CD4-positive, alpha-beta T cell treated with Interleukin-2 at 100 ng/mL for 4 hours (primary cell): ENCODE measurements at places on chromosomes 6 and 20.

DNA sequence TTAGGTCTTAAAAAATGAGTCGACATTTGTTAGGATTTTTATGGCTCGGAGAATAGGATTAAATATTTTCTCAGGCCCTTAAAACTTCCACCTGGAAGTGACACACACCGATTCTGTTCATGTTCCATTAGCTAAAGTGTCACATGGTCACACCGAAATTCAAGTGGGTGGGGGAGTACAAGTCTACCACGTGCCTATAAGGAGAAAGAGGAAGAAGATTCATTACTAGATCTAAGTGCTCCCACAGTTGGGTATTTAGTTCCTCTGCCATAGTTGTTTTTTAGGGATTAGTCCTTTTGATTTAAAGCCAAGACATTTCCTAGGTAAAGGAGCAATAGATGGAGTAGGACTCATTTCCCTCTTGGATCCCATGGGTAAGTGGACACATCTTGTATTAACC is 4.9 kb upstream of the TOX2 start:
- no peak for DNase-seq

- DNase-seq = no peak
These were observed 23.7 kb upstream of the TSHZ2 start for GRCh38 chr20:52948491-52948890.

- DNase-seq = no peak
These were observed 9.7 kb downstream of the PNISR start for GRCh38 chr6:99415446-99415845.

GRCh38 chr20:57006411-57007170 is 259.9 kb downstream of the BMP7 start:
- DNase-seq = no peak

- no peak for DNase-seq
These were observed 25.4 kb upstream of the CCN2 start for GRCh38 chr6:131976545-131977061.

- no peak for DNase-seq
These were observed 123.3 kb downstream of the PXDC1 start for GRCh38 chr6:3627956-3628835.

DNA sequence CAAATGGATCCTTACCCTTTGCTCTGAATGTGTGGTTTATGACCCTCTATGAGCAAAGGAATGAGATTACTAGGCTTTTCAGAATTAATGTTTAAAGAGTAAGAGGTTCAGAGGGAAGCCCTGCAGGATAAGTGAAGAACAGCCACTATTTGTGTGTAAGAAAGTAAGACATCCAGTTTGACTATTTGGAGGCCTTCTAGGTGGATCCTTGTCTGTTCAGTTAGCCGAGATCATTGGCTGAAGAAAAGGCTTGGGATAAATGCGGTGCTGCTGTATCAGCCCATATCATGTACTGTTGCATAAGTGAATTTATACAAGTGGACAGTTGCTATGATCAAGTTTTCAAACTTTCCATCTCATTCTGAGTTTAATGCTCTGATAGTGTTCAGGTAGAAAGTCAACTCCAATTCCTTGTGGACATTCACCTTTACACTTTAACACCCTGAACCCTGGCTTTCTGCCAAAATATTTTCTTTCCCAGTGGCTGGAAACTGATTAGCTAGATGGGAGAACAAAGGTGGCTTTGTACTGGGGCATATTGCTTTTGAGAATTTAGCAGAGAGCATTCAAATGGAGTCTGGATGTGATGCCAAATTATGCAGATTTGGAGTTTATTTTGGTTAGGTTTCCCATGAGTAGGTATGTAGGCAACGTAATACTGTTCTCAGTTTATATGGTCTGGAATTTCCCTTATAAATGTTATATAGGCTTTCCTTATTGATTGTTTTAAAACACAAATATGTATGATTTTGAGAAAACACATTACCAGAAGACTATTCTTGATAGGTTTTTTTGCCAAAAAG is 15.0 kb downstream of the PARD6B start:
- no peak for DNase-seq

GRCh38 chr6:26556263-26557070 is 18.3 kb downstream of the HMGN4 start:
- no peak for DNase-seq

DNA sequence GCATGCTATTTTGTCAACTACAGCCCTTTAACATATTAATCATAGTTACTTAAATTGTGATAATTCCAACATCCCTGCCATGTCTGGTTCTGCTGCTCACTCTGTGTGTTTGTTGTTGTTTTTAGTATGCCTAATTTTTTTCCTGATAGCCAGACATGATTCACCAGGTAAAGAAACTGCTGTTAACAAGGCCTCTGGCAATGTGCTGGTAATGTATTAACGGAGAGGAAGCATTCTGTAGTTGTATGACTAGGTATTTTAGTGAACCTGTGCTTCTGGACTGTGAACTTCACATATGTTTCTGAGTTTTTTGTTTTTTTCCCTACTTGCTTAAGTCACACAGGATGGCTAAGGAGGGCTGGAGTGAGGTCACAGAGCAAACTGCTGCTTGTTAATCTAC is 4.8 kb downstream of the DYNLT2 start:
- no peak for DNase-seq

GRCh38 chr20:10794765-10795164 is 121.0 kb upstream of the JAG1 start:
- DNase-seq = no peak

DNA sequence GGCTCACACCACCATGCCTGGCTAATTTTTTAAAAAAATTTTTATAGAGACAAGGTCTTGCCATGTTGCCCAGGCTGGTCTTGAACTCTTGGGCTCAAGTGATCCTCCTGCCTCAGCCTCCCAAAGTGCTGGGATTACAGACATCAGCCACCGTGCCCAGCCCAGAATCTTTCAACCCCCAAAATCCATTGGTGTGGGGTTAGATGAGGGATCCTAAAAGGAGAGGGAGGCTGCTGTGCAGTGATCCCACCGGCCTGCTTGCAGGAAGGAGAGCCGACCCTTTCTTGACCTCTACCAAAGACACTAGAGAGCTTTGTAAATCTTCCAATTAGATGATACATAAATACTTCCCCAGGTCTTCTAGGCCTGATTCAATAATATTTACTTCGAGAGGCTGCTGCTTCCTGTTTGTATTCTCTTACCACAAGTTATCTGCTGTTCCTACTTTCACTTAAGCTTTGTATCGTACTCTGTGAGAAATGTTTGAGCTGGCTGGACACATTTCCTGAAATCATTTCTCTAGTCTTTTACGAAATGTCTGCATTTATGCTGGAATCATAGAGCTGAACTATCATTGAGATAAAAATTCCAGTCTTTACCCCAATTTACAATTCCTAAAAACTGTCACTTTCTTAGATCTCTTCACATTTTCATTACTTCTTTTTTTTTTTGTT is 49.3 kb upstream of the IER3 start:
- DNase-seq = peak; percentile 55

- no peak for DNase-seq
These were observed 454.4 kb downstream of the RFPL4B start for GRCh38 chr6:112801468-112802080.

GRCh38 chr6:63785006-63785405 is 149.4 kb downstream of the PHF3 start:
- DNase-seq = no peak

- no peak for DNase-seq
These were observed 31.5 kb upstream of the SULF2 start for GRCh38 chr20:47816487-47817451.

- no peak for DNase-seq
These were observed 99.0 kb upstream of the IYD start for GRCh38 chr6:150269857-150270223.

DNA sequence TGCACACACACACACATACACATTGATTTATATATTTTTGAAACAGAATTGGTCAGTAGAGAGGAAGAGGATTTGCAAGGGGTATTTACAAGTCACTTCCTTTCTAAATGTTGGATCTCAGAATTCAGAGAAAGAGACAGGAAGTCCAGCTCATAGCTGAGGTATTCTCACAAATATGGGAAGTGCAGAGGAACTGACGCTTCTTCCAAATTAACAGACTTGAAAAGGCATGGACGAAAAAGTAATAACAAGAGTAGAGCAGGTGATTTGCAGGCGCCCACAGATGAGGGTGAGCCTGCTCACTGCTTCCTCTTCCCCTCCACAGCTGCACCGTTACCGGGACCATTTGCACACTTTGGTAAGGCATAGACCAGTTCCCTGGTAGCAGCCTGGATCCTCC is 246.4 kb downstream of the PHACTR1 start:
- no peak for DNase-seq

DNA sequence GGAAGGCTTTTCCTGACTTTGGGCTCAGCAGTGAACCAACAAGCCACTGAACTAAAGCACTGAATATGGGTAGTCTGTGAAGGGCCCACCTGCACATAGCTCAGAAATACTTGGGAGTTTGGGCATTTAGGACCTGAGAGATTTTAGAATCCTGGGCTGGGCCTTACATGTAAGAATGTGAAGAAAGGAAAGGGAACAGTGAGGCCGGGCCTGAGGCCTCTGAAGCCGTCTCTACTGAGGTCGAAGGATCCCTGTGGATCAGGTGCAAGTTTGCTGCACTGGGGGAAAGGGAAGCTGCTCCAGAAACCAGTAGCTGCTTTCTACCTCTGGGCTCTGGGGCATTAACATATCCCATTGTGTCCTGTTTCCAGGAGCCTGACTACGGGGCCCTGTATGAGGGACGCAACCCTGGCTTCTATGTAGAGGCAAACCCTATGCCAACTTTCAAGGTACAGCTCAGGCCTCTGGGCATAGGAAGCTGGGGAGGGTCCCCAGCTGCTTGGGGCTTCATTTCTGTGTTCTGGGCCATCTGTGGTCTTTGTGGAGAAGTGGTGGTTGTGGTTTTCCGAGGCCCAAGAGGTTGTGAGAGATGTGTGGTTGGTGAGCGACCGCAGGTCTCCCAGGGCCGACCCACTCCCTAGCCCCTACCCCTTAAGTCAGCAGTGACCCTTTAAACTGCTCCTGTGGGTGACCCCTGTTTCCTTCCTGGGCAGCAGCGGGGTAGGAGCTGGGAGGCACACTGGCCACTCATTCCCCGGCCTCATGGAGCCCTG is 30.3 kb downstream of the PLCG1 start:
- no peak for DNase-seq

- no peak for DNase-seq
These were observed 189.3 kb downstream of the TSHZ2 start for GRCh38 chr20:53161473-53161872.

- no peak for DNase-seq
These were observed 821 bp downstream of the DHX35 start for GRCh38 chr20:38962928-38963401.

GRCh38 chr20:62219992-62220665 is at the start of gene HRH3:
TSS of gene HRH3 (minus strand) at chr20:62220278. CDS start at chr20:62219970, 308 bp downstream.
- DNase-seq = peak; percentile 16

DNA sequence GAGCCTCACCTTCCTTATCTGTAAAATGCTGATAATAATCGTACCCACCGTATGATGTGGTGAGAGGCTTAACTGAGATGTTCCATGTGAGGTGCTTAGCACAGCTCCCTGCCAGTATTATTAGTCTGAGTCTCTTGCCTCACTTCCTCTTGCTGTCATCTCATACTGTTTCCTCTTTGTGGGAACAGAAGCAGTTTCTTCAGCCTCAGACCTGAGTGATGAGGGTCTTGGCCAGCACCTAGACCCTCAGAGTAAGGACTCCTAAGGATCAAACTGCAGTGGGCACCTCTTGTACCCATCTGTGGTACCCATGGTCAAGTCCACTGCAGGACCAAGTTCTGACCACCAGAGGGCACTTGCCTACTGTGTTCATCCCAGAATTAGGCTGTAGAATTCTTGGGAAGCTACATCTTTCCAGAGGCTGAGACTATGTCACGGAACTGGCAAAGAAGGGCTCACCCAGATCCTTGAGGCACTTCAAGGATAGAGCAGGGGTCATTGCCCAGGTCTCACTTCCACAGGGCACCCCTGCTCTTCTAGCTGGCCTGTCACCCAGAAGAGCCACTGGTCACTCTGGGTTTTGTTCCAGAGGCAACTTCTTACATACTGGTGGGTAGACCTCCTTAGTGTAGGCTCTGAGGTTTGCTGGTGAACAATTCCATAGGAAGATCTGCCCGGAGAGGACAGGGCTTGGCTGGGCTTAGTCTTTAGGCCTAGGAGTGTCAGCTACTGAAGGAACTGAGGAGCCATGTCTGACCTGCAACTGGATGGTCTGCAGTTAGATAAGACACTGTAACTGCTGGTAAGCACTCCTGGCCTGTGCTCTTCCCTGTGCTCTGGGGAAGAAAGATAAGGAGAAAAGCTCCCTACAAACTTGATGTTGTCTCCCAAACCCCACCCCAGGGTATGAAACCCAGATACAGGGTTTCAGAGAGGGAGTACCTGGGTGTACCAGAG is 20.6 kb upstream of the SGK2 start:
- peak; percentile 45 for DNase-seq

DNA sequence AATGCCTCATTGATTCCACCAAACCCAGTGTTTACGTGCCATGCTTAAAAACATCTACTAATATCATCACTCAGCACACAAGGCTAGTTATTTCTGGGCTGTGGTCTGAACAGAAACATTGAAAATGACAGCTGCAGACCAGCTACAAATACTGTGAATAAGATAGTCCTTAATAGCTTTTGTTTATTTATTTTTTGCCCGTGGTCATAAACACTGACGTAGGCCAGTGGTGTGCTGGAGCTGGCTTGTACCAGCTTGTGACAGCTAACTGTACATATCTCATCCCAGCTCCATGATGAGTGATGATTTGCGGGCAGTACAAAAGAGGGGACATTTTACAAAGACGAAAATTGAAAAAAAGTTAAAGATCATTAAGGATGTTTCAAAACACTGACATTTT is 1057.0 kb downstream of the EPHA7 start:
- DNase-seq = no peak

DNA sequence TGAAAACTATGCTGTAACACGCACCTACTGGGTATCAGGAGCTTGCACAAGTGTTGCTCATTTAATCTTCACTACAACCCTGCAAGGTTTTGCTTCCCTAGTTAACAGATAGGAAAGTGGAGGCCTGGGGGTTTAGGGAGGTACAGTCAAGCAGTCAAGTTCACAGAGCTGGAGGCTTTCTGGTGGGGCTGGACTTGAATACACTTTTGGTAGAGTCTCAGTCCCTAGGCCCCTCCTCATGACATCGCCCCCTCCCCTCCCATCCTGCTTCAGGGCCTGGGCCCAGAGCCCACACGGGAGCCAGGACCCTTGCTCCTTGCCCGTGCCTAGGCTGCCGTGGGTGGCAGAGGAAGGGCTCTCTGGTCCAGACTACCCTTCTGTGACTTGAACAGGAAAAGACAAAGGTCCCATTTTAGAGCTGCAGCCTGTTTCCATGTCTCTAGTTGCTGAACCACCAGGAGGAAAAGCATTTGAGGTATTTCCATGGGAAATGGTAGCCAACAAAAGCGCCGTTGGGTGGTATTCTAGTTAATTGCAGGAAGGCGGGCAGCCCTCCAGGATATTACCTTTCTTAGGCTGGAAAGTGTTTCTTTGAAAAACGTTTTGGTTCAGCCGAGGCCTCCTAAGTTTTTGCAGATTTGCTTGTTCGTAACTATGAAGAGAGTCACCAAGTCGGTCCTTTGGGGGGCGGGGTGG is 84.9 kb downstream of the CDC5L start:
- no peak for DNase-seq

DNA sequence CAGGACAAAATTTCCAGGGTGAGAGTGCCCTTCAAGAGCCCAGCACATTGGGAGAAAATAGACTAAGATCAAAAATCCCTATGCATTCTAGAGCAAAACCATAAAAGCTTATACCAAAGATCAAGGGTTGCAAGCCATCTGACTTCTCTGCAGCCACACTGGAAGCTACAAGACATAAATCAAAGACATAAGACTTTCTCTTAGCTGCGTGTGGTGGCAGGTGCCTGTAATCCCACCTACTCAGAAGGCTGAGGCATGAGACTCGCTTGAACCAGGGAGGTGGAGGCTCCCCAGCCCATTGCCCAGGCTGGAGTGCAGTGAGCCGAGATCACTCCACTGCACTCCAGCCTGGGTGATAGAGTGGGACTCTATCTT is 91.9 kb upstream of the NXT1 start:
- DNase-seq = no peak
